CD4-positive, alpha-beta T cell treated with Interleukin-12 subunit alpha and Interleukin-12 subunit beta, for 1 hour (primary cell): ENCODE measurements at places on chromosomes 1 and 21.

DNA sequence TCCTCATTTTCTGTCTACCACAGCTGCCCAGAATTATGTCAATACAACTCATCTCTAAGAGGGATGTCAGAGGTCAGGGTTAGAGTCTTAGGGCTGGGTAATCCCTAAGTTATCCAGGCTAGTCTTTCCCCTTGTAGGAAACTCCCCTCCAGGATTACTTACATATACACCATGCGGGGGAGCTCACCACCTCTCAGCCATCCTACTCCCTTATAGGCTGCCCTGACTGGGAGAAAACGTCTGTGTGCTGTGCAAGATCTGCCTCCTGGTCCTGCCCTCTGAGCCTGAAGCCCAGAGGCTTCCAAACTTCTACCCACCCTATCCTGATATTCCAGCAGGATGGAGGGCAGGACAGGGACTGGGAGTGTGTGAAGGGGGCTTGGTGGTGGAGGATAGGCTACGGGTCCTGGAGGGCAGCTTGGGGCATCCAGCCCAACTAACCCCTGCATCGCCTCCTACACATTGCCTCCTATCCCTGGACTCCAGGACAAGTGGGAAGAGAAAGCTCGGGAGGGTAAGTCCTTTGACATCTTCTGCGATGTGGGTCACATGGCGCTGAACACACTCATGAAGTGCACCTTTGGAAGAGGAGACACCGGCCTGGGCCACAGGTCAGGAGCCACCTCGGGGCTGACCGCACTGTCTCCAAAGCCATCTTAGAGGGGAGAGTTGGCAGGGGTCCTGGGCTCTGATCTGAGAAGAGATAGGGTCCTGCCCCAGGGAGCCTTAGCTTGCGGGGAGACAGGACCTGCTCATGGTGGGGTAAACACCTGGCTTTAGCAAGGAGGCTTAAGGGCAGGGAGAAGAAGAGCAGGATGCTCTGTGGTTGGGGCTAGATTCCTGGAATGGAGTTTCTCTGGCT, 14.4 kb downstream of the CYP4B1 start:
- DNase-seq, result no peak

DNA sequence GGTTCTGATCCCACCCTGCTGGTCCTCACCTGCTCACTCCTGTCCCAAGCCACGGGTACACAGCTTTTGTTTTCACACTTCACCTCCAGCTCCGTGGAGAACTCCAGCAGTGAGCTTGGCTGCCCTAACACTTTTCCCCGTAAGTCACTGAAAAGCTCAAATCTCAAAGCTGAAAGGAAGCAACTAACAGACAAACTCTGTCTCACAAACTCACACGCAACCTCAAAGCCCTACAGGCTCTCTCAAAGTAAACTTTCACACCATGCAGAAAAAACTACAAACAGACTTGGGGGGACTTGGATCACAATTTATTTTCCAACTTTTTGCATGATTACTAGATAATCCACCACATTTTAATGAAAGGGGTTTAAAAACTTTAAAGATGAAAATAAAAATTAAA, 88.3 kb downstream of the AK5 start:
- DNase-seq, result no peak

DNA sequence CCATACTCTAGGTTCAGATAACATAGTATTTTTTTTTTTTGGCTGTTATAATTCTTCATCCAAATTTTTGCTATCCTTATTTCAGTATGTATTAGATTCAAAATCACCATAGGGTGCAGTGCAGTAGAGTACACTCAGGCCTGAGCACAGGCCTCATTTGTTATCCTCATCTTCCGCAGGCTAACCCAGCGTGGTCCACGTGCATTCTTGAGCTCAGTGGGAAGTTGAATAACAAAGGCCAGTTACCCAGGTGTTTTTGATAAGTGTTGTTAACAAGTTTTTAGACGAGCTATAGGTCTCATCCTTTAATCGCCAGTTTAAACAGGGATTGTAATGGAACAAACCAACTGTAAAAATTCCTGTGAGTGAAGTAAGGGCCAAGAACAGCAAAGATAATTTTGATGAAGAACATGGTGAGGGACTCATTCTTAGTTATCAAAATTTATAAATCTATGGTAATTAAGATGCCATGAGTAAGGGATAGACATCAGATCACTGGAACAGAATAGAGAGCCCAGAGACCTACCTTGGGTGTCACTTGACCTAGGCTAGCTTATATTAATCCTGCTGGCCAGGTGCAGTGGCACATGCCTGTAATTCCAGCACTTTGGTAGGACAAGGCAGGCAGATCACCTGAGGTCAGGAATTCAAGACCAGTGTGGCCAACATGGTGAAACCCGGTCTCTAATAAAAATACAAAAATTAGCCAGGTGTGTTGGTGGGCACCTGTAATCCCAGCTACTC, 22.0 kb downstream of the FLVCR1 start:
- no peak for DNase-seq

GRCh38 chr1:150619576-150620509, 9.6 kb downstream of the ENSA start:
- peak; percentile 44 for DNase-seq

GRCh38 chr1:10146391-10146790, 64.0 kb upstream of the KIF1B start:
- DNase-seq, result no peak

- no peak for DNase-seq
These were observed 28.8 kb downstream of the CFAP74 start for GRCh38 chr1:1974834-1975233.

DNA sequence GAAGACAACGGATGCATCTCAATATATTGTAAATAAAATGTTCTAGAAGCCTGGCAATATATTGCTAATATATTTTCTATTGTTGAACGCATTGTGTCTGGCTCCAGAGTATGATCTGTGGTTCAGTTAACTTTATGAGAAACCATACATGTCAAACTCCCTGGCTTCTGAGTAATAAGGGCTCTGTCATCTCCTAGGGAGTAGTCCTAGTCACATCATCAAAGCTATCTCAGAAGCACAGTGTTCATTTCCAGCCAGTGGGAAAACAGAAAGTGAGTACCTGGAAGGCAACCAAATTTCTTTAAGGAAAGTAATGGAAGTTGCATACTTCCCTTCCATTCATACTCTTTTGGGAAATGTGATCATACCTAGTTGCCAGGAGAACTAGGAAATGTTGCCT, 27.0 kb upstream of the ST6GALNAC5 start:
- no peak for DNase-seq

DNA sequence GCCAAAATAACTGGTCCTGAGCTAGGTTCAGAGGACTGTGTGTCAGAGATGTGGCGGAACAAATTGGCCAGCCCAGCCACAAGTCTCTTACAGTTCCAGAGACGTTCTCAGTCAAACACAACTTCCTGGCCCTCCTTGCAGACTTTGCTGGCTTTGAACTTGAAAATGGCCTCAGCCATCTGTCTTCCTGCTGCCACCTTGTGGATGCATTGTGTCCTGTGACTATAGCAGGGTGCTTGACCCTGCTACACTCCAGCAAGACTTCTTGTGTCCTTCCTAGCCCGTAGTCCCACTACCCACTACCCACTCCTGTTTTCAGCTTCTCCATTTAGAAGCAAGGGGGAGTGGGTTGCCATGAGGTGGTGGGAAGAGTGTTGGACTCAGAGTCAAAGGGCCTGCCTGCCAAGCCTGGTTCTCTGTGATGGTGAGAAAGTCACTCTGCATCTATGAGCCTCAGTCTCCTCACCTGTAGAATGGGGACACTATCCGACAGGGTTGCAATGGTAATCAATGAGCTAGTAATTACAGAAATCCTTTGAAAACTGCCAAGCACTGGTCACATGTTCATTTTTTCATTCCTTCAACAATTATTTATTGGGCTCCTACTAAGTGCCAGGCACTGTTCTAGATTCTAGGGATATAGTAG, 109.9 kb downstream of the IGSF21 start:
- no peak for DNase-seq

- no peak for DNase-seq
These were observed 20.4 kb upstream of the FOXO6 start for GRCh38 chr1:41340655-41341364.

DNA sequence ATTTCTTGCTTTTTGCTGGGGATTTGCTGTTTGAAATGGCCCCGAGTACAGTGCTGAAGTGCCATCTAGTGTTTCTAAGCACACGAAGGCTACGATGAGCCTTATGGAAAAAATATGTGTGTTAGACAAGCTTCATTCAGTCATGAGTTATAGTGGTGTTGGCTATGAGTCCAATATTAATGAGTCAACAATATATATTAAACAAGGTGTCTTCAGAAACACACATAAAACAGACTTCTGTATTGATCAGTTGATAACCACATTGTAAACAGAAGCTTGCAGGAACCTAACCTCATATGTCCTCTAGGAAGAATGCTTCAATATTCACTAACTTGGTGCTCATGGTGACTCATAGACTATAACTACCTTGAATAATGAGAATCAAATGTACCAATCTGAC, 1.7 kb upstream of the GJB5 start:
- DNase-seq, result no peak

- no peak for DNase-seq
These were observed 16.6 kb upstream of the PTP4A2 start for GRCh38 chr1:31954607-31955283.

- no peak for DNase-seq
These were observed 64.6 kb upstream of the CLDN14 start for GRCh38 chr21:36544545-36544944.

- DNase-seq, result no peak
These were observed 21.2 kb downstream of the ARMH1 start for GRCh38 chr1:44695671-44696070.

GRCh38 chr1:2232916-2233438, 4.9 kb downstream of the SKI start:
- no peak for DNase-seq

GRCh38 chr1:64235181-64235580, 31.8 kb downstream of the UBE2U start:
- no peak for DNase-seq

GRCh38 chr21:38491536-38491935, 6.7 kb downstream of the ERG start:
- DNase-seq, result no peak

DNA sequence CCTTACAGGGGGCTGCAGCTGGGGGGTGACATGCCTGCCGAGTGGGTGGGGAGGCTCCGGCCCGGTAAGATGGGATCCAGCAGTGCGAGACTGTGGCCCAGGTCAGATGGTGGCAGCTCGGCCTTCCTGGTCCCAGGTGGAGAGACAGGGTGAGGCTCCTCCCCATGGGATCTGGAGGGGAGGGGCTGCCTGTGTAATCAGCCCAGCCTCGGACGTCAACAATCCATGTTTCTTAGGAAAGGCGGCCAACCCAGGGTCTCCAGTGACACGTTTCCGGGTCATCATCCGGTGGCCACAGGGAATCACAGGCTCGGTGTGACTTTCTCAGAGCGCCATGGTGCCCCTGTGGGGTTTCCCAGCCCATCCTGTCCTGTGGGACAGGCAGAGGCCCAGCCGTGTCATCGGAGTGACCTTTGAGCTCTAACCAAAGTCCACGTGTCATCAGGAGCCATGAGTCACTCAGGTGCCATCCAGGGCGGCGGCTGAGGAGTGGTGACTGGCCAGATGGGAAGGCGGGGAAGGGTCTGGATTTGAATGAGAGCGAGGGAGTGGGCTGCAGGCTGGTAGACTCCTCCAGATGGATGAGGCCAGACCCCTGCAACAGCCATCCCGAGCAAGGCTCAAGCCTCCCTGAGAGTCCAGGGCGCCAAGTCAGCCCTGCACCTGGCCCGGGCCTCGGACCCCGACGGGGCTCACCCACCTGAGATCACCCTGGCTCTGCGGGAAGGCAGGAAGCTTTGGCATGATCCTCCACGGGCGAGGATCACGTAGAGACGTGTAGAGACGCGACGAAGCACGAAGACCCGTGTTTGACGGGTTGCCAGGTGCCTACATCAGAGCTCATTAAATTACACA, 6.6 kb upstream of the HES4 start:
- DNase-seq, result no peak

GRCh38 chr1:16383888-16384287, 16.8 kb downstream of the SZRD1 start:
- DNase-seq, result no peak

- no peak for DNase-seq
These were observed 36.0 kb downstream of the ZNF281 start for GRCh38 chr1:200373811-200374231.

- DNase-seq, result no peak
These were observed 83.5 kb downstream of the TOMM20 start for GRCh38 chr1:235045034-235045690.

DNA sequence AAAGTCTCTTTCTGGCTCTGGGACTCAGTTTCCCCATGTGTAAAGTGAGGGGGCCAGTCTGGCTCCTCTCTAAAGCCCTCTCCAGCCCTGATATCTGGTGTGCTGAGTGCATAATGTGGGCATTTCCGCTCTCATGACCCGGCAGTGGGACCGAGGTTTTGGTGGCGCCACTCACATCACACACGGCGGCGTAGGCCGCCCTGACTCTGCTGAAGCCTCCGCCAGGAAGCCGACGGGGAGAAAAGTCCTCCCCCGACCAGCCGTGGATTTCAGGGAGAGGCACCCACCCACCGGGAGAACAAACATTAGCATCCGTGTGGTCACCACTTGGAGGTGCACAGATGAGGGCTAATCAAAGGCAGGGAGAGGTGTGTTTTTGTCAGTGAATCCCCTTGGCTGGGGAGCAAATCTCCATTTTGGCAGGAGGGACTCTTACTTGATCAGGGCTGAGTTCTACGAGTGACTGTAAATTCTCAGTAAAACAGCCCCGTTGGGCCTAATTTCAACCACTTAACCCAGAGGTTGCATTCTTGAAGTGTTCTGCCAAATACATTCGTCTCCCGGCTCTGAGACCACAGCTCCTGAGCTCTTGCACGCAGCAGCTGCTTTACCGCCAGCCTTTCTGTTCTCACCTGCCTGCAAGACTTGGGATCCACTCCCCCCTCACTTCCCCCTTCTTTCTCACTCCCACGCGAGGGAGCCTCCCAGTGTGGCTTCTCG, 118.2 kb downstream of the FOXD2 start:
- DNase-seq, result no peak

GRCh38 chr1:165524639-165525285, 19.0 kb upstream of the LRRC52 start:
- DNase-seq, result no peak

DNA sequence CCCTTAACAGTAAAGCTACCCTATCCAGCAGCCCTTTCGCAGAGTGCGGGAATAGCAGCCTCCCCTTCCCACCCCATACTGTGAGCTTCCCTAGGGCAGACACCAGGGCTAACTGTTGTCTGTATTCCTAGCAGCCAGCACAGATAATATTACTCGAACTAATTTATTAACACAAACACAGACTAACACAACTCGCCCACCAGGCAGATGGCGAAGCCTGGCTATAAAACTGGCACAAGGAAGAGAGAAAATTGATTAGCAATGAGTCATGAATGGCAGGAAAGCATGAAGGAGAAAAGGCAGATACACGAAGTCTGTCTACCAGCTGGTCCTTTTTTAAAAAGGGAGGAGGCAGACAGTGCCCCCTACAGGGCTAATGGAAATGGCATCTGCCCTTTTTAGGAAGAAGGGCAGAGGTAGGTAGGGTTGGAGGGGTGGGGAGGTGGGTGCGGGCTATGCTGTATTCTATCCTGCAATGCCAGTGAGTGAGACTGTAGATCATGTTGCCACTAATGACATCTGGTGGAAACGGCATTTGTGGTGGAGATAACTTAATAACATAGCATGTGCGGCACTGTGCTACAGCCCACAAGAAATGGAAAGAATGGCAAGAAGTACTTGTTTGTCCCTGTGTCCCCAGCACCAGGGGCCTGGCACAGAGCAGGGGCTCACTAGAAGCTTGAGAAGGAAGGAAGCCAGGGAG, 30.6 kb upstream of the CTPS1 start:
- DNase-seq, result peak; percentile 51
